ENCODE measurements at places on chromosomes 7 and 10.

DNA sequence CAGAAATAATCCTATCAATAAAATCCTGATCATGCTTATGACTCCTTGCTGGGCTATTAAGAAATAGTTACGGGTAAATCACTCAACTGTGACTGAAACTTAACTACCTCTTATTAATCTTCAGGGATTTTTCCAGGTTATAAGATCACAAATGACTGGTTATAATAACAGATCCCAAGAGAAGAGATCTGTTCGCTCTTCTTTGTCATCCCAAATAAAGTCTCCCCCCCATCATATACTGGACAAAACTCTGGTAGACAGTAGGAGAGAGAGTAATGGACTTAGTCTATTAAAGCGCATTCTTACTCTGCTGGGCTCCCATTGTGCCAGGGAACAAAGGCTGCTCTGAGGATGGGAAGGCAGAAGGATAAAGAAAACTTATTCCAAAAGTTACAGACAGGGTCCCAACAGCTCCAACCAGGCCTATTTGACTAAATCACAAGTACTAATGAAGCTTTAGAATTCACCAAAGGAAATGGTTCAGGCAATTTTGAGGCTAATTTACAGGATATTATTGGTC, 233.7 kb downstream of the DGKI start:
- DNase-seq, result no peak

DNA sequence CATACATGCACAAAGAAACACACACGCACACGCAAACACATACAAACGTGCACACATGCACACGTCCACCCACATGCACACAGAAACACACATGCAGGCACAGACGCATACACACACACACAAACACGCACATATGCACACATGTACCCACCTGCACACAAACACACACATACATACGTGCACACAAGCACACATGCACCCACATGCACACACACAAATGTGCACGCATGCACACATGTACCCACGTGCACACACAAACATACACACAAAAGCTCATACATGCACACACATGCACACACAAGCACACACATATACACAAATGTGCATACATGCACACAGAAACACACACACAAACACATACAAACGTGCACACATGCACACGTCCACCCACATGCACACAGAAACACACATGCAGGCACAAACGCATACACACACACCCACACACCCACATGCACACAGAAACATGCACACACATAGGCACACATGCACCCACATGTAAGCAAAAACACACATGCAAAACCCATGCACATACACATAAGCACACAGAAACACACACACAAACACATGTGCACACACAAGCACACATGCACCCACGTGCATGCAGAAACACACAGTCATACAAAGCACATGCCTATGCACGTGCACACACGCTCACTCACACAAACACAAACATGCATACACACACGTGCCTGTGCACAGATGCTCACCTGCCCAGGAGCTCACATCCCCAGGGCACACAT, 44.8 kb downstream of the FOXL3 start:
- no peak for DNase-seq

GRCh38 chr7:149855361-149856305, 17.5 kb downstream of the ZNF862 start:
- DNase-seq, result no peak

DNA sequence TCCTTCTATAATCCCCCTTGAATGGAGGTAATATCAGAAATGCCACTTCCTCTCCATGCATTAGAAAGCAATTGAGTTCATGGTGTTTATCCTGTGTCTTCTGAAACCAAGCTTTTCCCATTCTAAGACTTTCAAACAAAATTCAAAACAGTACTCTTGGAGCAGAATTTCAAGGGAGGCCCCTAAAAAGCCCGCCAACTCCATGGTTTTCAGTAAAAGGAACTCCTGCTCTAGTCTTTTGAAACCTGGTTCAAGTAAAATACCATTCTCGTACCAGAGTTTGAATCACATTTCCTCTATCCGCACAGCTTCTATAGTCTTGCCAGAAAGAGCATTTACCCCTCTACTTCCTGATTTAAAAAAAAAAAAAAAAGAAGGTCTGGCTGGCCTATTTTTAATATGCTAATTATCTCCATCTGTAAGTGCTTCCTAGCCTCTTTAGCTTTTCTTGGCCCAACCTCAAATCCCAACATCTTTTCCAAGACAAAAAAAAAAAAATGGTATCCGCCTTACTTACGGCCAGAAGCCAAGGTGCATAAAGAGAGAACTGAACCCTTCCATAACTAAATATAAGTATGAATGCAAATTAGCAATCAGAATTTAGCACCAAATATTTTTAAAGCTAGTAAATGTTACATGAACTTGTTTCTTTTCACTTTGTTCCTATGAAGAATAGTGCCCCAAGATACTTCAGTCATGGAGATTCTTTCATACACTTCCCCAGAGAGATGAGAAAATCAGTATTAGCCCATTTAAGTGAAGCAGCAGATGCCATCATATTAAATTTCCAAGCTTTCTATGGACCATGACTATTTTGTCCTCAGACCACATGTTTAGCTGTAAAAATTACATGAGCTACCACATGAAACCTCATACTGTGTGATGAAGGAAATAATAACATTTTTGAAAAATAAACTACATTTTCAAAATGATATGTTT, 199.9 kb upstream of the FAM3C start:
- no peak for DNase-seq

DNA sequence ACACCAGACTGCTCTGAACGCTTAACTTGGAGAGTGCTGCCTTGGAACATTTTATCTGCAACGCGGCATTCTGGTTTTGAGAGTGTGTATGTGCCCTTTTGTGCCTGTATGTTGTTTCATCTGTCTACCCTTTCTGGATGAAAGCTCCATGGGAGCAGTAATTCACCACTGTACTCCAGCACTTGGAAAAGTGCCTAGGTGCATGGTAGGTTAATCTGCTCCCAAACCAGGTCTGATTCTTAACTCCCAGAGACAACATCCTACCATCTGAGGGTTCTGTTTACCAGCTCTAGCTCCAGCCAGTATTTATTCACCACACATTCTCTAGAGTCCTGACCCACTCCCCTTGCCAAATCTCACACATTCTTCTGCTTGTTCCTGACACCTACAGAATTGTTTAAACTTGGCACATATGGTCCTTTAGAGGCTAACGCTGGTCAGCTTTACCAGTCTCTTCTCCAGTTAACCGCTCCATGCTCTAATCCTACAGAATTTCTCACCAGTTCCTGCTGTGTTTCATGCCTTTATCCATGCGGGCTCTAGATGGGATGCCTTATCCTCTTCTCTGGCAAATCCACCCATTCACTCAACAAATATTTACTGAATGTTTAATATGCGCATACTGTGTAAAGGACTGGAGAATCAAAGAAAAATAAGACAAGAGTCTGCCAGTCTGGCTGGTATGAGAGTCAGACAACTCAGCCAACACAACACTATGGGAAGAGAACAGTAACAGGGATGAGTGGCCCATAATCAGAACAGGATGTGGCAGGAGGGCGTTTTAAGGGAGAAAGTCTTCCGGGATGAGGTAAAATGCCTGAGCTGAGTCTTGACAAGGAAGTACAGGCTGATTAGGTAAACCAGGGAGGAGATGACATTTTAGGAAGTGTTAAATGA, 46.3 kb downstream of the MTPN start:
- no peak for DNase-seq

DNA sequence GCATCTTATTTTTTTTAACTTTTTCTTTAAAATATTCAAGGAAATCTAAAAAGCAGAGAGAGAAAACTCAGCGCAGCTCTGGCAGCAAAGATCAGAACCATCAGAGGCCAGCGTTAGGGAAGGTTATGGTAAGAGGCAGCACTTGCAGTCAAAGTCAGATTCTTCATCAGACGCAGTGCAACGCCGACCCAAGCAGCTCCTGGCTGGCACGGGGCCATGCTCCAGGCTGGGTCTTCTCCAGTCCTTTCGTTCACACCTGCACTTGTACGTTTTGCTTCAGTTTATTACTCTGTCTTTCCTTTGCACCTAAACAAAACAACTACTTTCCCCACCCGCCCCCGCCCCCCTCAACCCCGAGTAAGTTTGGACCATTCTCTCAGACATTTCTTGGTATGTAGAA, 43.1 kb upstream of the SEC61G start:
- no peak for DNase-seq

GRCh38 chr7:25860275-25861163, 291.5 kb upstream of the NFE2L3 start:
- DNase-seq, result no peak

DNA sequence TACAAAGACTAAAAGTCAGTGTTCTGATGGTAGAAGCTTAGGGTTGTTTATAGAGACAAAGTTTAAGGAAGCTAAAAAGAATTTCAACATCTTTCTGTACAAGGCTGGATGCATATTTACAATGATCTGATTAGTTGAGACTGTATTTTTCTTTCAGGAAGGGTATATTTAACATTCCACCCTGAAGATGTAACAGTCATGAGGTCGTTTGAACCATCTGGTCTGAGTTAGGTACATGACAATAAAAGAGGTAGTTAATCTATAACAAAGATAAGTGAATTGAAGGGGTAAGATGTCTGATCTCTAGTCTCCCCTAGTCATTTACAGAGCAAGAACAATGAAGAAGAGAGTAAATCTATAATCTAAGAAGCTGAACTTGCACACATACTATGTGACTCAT, 821.2 kb downstream of the CNTNAP2 start:
- DNase-seq, result no peak
